Left cardiac atrium (tissue), 4 donors: ENCODE measurements at places on chromosomes 2 and 18.

GRCh38 chr2:217168496-217168895, 308.6 kb upstream of the TNP1 start:
- no peak for DNase-seq

DNA sequence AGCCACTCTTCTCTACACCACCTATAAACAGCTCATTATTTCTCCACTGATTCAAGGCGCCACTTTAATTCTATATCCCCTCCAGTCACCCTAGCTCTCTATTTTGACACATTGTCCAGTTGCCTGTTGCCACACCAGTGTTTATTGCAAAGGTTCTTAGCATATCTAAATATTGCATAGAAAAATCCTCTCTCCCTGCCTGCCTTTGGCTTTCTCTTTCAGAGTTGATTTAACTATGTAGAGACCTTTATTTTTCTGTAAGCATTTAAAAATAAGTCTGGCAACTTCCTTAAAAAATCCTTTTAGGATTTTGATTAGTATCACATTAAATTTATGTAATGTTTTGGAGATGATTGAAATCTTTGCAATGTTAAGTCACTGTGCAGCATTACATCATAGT, 47.9 kb upstream of the B3GNT7 start:
- DNase-seq, result no peak

DNA sequence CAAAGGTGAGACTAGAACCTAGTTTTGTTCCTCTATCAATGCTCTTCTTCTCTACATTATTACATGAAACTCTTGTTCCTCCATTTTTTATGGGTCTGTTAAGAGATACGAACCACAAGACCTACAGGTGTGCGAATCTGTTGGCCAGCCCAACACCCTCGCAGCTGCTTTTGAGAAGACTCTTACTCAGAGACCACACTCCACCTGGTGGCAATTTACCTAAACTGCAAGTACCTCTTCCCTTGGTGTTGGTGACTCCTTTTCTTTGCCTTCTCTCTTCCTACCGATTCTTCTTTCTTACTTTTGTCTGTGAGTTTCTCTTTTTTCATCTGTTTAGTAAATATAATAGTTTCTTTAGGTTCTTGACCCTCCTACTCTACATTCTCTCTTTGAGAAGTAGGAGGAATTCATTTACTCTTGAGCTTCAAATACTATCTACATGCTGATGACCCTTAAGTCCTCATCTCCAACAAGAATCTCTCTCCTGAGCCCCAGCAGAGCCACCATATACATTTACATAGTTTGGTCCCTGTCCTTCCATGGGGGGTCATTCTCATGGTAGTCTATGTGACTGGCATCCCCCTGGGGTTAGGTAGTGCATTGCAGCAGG, 81.8 kb upstream of the GAREM1 start:
- DNase-seq, result peak; percentile 34

- no peak for DNase-seq
These were observed 12.3 kb downstream of the FLACC1 start for GRCh38 chr2:201344663-201345366.

- DNase-seq, result no peak
These were observed 122.1 kb downstream of the EML6 start for GRCh38 chr2:54845514-54845913.

DNA sequence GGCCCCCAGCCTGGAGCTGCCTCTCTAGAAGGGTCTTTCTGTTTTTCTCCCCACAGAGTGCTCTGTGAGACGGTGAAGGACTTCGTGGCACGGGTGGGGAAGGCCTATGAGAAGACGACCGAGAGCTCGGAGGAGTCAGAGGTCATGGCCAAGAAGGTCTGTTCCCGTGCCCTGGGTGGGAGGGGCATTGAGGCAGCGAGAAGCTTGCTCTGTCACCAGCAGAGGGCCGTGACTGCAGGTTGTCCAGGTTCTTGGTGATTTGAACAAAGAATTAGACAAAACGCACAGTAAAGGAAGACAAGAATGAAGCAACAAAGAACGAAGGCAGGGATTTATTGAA, 93.9 kb downstream of the DGKD start:
- DNase-seq, result peak; percentile 10

DNA sequence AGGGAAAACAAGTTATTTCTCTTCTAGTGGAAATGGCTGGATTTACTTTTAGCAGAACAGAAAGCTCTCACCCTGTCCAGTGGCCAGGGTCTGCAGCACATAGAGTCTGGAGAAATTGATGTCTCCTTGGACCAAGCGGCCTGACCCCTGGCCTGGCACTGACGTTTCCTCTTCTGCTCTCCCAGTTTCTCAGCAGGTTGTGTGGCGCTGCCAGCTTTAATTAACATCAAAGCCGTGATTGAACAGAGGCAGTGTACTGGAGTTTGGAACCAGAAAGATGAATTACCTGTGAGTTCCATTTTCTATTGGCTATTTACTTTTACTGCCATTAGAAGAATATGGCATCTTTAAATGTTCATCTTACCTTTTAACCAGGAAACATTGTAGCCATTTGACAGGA, 20.9 kb downstream of the CD8A start:
- DNase-seq, result no peak

DNA sequence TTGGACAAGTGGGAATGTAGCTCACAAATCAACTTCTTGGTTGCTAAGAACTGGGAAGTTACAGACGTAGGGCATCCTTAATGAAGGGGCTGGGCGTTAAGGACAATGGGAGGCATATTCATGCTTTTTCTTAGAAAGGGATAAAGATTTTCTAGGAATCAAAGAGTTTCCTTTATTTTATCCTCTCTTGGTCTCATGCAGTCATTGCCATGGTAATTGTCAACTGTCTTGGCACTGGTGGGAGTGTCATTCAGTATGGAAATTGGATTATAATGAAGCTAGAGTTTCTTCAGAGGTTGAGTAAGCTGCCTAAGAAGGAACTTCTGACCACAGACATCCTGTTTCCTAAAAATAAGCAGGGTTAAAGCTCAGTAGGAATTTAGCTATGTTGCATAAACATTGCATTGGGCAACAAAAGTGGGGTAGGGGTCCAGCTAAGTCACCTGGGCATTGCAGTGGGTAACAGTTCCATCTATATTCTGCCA, 114.0 kb downstream of the LYPD6B start:
- no peak for DNase-seq

DNA sequence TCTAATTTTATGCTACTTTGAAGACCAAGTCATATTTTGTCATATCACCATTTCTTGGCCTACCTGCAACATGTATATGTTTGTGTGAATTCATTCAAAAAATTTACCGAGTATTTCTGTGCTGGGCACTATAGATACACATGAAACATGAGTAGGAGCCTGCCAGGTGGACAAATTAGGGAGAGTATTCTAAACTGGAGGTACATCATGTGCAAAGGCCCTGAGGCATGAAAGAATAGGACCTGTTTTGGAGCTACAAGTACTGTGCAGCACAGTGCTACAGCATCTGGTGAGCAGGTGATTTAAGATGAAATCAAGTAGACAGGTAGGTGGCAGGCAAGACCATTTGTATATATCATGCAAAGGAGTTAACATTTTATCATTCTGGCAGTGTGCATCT, 152.9 kb downstream of the MYO3B start:
- no peak for DNase-seq

GRCh38 chr2:152444448-152444847, 109.5 kb downstream of the FMNL2 start:
- DNase-seq, result no peak

DNA sequence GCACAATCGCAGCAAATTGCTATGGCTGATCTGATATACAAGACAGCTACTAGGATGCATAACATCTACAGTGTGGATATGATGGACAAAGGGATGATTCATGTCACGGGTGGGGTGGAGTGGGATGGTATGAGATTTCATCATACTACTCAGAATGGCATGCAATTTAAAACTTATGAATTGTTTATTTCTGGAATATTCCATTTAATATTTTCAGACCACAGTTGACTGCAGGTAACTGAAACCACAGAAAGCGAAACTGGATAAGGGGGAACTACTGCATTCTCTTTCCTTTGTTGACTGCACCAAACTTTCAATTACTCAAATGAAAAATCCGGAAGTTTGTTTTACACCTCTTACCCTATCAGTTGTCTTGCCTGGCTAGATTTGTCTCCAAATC, 94.4 kb upstream of the NEUROD1 start:
- no peak for DNase-seq

DNA sequence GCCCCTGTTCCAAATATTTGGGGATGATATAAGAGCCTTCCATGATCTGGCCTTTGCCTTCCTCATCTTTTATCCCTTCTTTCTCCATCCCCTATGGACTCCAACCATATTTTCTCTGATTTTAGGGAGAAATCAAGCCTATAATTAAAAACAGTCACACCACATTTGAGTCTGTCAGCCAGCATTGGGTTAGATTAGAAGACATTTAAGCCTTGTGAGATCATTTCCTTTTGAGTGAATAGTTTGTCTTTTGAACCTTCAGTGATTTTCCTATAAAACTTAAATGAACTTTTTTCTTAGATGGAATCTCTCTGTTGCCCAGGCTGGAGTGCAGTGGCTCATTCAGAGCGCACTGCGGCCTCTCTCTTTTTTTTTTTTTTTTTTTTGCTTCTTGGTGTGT, 7.6 kb upstream of the C18orf32 start:
- no peak for DNase-seq

GRCh38 chr2:9778471-9779316, 64.6 kb upstream of the TAF1B start:
- DNase-seq, result no peak

DNA sequence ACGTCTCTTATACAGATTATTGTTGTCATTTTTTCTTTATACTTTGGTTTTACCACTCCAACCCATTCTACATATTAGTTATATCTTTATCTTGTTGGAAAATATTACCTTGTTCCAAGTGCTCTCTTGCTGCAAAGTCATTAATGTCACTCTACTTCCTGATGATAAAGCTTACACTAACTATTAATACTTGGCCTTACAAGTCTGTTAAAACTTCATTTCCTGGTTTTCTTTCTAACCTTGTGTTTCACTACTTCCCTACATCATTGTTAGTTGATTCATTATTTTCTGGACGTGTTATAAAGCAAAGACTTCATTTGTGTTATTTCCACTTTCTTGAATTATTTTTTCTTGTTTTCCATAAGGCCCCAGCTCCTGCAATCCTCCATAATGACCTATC, 382.6 kb upstream of the CDH20 start:
- DNase-seq, result no peak

DNA sequence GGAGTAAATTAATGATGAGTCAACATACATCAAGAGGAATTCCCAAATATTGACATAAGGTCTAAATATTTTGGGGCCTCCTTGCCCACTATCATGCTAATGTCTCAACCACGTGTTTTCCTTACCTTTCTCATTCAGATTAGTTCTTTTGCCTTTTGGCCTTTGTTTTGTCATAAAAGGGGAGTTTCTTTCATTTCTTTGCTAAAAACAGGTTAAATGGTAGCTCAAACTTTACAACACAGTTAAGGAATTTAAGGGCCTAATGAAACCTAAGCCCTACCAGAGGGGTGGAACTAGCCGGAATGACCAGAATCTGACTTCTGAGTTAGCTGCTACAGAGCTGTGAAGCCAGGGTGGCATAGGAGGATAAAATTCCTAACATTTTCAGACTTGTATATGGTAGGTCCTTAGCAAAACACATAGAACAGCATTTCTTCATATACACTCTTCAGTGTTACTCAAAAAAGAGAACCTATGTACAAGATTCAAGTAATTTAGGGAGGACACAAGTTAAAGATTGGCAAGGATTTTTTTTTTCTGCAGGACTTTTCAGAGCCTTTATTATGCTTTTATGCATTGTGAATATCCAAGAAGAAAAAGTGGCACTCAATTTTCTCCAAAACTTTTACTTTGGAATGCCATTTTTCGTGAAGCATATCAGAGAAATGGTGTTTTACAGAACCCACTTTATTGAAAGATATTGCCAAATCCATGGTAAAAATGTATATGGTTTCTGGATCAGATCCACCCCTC, 633.1 kb downstream of the ARHGAP15 start:
- no peak for DNase-seq

DNA sequence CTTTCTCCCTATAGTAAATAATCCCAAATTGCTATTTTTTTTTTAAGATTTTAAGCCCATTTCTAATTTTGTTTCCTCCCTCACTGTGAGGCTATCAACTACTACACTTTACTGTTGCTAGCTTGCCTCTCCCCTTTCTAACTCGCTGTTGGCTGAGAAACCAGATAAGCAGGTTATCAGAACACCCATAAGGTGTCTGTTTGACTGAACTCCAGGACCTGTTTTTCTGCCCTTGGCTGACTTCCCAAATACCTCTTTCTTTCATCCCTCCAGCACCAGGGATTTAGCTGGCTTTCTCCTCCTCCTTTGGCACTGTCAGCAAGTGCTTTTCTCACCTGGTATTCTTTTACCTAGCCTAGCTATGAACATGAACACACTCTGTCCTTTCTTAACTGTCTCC, 11.1 kb downstream of the TRAK2 start:
- DNase-seq, result no peak

DNA sequence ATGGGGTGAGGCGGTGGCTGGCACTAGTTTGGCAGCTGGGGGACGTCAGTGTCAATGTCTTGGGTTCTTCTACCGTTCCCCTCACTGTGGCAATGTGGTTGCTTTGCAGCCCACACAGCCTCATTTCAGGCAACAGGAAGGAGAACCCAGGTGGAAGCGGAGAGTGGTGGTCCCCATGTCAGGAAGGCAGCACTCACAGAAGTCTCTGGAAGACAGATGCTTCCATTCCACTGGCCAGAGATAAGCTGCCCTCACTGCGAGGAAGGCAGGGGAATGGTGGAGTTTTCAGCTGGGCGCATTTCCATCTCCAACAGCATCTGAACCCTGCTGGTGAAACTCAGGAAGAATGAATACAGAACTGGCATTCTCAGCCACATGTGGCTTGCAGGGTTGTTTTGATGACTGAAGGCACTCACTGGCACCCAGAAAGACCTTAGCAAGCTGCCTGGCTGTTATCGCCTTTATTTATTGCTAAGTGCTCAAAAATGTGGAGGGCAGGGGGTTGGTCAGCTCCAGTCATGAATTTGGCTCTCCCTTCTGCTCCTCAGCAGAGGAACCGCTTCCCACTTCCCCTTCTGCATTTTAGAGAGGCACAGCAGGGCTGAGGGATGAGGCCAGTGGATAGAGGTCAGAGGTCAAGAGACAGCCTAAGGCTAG, 19.4 kb downstream of the KCNIP3 start:
- DNase-seq, result no peak

DNA sequence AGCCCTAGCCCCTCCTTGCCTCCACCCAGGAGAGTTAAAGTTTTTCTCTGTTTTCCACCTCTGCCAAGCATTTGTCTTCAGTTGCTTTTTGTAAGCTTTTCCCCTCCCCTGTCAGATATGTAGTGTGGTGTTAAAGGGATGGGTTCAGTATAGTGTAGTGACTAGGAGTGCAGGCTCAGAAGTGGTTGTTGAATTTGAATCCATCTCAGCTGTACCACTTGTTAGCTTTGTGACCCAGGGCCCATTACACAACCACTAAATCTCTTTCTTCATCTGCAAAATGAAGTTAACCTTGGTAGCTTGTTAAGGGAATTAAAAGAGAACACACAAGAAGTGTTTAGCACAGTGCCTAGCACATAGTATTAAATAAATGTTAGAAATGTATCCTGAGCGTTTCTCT, 56.9 kb downstream of the MAP3K20 start:
- no peak for DNase-seq

DNA sequence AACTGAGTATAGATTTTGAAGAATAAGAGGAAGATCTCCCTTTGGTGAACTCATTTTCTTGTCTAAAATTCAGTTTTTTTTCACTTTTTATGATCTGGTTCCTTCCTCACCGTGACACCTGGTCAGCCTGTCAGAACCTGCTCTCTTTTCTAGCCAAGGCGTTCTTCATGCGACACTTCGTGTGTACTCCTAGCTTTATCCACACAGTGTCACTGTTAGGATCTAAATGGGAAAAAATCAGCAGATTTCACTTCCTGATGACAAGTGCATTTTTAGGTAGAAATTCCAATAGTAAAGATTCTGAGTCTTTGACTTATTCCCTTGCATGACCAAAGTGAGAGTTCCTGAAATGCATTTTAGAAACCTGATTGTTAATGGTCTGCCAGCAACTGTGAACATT, 89.8 kb downstream of the KLHL14 start:
- DNase-seq, result no peak
